ENCODE measurements at places on chromosomes 6 and 20. TPM values are rescaled to one million over a fixed set of nuclear protein-coding genes. Genes with fewer than 3 reads are reported as not detected.

Gene IMPG1
- total RNA-seq = not detected

DNA sequence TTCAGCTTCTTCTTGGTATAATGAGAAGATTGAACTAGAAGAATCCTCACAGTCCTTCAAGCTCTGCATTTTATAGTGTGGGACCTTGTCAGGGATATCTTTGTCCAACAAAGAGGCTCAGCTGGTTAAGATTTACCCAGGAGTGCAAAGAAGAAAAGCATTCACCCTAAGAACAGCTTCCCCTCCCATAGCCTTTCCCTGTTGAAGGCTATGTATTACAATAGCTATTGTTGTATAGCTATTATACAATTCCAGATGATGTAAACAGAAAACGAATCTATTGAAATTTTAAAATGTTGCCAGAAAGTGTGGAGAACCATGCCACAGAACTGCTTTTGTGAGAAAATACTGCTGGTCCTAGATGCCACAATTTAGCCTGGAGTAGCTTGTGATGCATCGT, 85.5 kb upstream of the CNKSR3 start:
- DNase-seq = no peak

DNA sequence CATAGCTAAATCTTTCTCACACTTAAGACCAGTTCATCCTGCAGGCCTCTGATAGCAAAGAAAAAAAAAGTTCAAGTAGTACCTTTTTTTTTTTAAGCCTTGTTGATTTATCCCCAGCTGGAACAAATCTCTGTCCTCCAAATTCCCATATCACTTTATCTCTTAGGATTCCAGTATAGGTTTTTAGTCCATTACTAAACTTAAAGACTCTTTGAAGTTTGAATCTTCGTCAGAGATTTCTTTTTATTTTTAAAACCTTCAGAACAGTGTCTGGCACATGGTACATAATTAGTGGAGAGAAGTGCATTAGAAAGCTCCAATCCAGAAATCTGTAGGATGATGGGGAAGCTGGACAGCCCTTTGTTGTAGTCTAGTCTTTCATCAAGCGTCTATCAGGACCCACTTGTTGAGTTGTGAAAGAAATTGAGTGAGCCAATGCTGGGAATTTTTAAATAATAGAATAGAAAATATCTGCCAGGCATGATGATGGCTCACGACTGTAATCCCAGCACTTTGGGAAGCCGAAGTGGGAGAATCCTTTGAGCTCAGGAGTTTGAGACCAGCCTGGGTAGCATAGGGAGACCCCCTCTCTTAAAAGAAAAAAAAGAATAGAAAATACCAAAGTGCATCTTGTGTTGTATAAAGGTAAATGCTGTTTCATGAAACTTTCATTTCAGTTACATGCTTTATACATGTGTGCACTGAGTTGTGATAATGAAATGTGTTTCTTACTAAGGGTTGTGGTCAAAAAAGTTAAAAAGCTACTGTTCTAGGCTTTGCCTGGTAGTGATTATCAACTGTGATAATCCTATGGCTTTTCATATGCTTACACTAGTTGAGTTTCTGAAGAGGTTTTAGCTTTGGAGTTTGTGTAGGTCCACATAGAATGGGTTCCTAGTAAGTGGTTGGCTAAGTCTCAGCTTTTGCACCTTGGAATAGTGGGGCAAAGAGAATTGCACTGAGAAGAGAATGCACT, 3.2 kb downstream of the NFYA start:
- DNase-seq = no peak

Gene MROH8
- total RNA-seq = 0.54 TPM

GRCh38 chr6:28738396-28738765, 185.4 kb downstream of the TRIM27 start:
- DNase-seq = no peak

GRCh38 chr6:147060636-147061035, 143.6 kb upstream of the STXBP5 start:
- no peak for DNase-seq

DNA sequence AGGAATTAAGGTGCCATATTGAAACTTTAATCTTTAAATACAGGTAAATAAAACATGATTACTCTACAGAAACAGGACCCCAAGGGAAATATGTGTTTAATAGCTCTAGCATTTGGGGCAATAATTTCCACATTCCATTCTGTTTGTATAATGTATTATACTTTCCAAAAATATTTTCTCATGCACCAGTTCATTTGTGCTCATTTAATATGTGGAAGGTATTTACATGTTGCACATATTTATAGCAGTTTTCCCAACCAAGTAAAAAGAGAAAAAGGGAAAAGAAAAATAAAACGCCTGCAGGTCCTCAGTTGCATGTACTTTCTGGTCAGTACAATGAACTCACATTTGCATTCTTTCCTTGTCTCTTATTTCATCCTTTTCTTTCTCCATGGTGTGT, 129.5 kb upstream of the SULF2 start:
- no peak for DNase-seq

- DNase-seq = no peak
Observed at GRCh38 chr6:147666255-147666654, 157.8 kb downstream of the SAMD5 start.

Measured in Peyer's patch (tissue), 4 donors.